Ovary (tissue), 10 donors: ENCODE measurements at places on chromosomes 4 and X. TPM values are rescaled to one million over a fixed set of nuclear protein-coding genes. Genes with fewer than 3 reads are reported as not detected.

ETNPPL gene
- 0.32 TPM for polyA plus RNA-seq

ADRA2C gene
- 0.75 TPM for polyA plus RNA-seq

DNA sequence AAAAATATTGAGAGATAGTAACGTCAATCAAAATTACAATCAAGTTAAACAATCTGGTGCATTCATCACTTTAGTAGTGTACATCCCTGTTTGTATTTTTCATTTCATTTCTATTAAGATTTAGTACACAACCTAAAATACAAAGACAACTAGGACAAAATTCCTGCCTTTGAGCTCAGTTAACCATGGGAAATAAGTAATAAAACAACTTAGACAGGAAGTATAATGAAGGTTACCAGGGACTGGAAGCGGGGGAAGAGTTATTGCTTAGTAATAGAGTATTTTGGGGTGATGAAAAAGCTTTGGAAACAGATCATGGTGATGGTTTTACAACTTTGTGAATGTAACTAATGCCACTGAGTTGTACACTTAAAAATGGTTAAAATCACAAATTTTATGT is 25.6 kb upstream of the ATXN3L start:
- no peaks in the 10 kb centered on the region for H3K27me3 ChIP-seq
- H3K4me1 ChIP-seq: no peaks in the 10 kb centered on the region
- H3K4me3 ChIP-seq: no peak overlapping the region
- H3K36me3 ChIP-seq: no peaks in the 10 kb centered on the region
- no peak overlapping the region for H3K27ac ChIP-seq
- DNase-seq: no peak

DNA sequence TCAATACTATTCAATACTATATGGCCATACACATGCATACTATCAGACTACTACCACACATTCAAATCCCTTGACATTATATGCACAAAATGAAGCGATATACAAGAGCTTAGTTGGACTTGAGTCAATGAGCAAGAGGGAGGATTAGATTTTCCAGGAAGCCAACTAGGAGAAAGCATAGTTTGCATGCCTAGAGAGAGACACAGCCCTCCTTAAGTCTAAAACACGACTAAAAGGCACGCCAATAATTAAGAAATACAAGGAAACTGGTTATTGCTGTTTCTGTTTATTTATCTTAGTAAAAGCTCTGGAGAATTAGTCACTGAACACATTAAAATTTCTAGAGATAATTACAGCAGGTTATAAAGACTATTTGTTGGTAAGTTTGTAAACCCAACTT is 21.8 kb downstream of the MBNL3 start:
- no peaks in the 10 kb centered on the region for H3K36me3 ChIP-seq
- H3K4me3 ChIP-seq: no peak overlapping the region
- DNase-seq: no peak
- H3K27me3 ChIP-seq: no peaks in the 10 kb centered on the region
- no peaks in the 10 kb centered on the region for H3K4me1 ChIP-seq
- H3K27ac ChIP-seq: no peak overlapping the region

GRCh38 chrX:136731798-136732197 is 48.9 kb downstream of the ARHGEF6 start:
- DNase-seq: no peak
- no peak overlapping the region for H3K27ac ChIP-seq
- no peaks in the 10 kb centered on the region for H3K36me3 ChIP-seq
- no peak overlapping the region for H3K4me3 ChIP-seq

DNA sequence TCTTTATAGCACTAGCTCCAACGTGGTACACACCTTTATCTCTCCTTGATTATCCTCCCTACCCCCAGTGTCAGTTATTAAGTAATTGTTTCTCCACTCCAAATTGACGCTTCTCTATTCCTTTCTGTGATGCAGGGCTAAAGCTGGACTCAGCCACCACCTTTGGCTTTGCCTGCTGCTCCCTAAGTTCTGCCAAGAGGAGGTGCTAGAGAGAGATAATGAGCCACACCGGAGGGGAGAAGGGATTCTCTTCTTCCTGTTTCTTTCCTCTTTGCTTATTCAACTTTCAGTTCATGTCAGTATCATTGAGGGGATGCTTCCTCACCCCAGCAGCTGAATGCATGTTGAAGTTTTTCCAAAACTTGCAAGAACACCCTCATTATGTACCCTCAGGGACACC is 176.5 kb downstream of the GBA3 start:
- DNase-seq: no peak
- no peaks in the 10 kb centered on the region for H3K4me1 ChIP-seq
- H3K27me3 ChIP-seq: no peaks in the 10 kb centered on the region
- no peaks in the 10 kb centered on the region for H3K36me3 ChIP-seq

GRCh38 chrX:111779582-111779981 is 96.4 kb upstream of the TRPC5OS start:
- H3K27ac ChIP-seq: no peak overlapping the region
- DNase-seq: no peak
- H3K4me1 ChIP-seq: no peaks in the 10 kb centered on the region
- H3K4me3 ChIP-seq: no peak overlapping the region
